Activated CD8-positive, alpha-beta memory T cell treated with anti-CD3 and anti-CD28 coated beads for 4 hours (primary cell): ENCODE measurements at places on chromosomes 2 and 18.

DNA sequence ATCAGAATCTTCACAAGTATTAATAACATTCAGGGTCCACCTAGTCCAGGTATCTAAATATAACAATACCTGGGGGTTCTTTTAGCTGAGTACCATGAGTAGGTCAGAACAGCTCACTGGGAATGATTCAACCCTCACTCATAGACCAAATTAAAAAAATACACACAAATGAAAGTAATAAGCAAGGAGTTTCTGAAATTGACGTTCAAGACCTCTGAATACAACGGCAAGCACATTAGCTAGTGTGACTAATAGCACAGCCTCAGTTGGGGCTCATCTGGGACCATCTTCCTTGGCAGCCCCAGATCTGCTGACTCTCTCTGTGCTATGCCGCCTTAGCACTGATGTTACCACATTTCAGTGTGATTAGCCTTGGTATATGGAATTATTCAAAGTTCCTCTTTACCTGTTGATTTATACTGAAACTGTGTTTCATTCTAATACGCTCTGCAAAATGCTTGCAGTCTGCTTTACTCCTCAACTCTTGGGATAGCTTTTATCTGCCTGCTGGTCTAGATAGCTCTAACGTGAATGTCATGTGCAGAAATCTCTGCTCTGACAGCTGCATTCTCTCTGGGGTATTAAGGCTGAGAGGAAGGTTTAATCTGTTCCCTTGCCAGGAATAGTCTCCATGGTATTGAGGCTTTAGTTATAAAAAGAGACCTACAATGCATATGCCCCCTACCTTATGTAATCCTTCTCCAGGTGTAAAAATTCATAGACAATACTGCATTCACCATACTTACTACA lies 153.3 kb downstream of the METTL4 start:
- no peak for DNase-seq

GRCh38 chr2:86015006-86015405 lies 90.7 kb downstream of the POLR1A start:
- DNase-seq, result no peak

- no peak for DNase-seq
Measured at GRCh38 chr2:147689220-147689909, 155.5 kb upstream of the ACVR2A start.

GRCh38 chr2:55092439-55092838 lies 42.2 kb upstream of the RTN4 start:
- no peak for DNase-seq

DNA sequence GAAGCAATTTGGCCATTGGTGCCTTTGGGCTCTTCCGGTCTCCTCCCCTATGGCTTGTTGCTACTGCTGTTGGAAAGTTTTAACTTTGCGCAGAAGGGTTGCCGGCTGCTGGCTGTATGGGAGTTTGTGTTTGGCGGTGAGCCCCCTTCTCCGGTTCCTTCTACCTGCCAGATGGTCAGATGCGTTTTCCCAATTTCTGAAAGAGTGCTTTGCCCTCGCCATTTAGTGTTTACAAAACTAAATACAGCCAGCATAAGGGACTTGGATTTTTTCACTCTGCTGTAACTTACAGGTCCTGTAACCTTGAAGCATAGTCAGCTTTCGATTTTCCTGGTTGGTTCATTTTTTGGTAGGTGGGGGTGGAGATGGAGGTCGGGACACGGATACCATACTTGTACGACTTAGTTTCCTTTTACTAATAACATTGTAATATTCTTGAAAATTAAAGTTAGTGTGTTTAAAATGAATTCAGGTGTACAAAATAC lies 604 bp downstream of the COQ10B start:
- no peak for DNase-seq

- no peak for DNase-seq
Measured at GRCh38 chr2:236164201-236164924, 3.8 kb downstream of the GBX2 start.

GRCh38 chr2:20177556-20178248 lies 47.2 kb downstream of the SDC1 start:
- no peak for DNase-seq

DNA sequence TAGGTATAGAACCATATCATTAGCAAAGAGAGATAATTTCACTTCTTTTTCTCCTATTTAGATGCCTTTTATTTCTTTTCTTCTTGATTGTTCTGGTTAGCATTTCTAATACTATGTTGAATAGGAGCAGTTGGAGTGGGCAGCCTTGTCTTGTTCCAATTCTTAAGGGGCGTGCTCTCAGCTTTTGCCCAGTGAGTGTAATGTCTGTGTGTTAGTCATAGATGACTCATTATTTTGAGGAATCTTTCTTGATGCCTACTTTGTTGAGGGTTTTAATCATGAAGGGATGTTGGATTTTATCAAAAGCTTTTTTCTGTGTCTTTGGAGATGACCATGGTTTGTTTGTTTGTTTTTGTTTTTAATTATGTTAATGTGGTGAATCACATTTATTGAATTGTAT lies 1453.1 kb upstream of the SLC39A10 start:
- DNase-seq, result no peak

GRCh38 chr2:68747900-68748299 lies 13.3 kb downstream of the ARHGAP25 start:
- no peak for DNase-seq

- DNase-seq, result no peak
Measured at GRCh38 chr2:120299561-120299960, 46.4 kb upstream of the INHBB start.

- DNase-seq, result no peak
Measured at GRCh38 chr18:23943104-23943503, 71.5 kb upstream of the TTC39C start.

DNA sequence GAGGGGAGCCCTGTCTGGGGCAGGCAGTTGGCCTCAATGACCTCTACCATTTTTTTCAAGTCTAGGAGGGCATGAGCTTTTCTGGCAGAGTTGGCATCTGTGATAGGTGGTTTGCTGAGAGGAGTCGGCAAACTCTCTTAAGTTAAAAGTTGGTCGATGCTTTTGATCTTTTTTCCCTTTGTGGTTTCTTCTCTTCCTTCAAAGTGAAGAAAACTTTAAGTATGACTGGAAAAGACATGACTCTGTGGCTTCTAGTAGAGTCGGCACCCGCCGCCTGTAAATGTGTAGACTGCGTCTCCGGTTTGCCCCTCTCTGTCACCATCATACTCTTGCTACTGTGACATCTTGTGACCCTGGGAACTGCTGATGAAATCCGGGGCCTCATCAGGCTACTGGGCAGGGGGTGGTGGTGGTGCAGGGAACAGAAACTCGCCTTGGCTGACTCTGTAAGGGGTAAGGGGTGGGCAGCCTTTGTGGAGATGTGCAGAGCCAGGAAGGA lies 21.1 kb downstream of the INPP5D start:
- DNase-seq, result no peak

GRCh38 chr2:88239781-88240180 lies 69.6 kb downstream of the THNSL2 start:
- DNase-seq, result peak; percentile 12

- no peak for DNase-seq
Measured at GRCh38 chr2:23409248-23409647, 24.3 kb downstream of the KLHL29 start.
